ENCODE measurements at places on chromosomes 2 and 18.
A peak's percentile ranks its signal among the peaks of the same experiment; 100 is the strongest.

- DNase-seq = no peak
Observed at GRCh38 chr2:64470766-64471295, 16.9 kb downstream of the LGALSL start.

DNA sequence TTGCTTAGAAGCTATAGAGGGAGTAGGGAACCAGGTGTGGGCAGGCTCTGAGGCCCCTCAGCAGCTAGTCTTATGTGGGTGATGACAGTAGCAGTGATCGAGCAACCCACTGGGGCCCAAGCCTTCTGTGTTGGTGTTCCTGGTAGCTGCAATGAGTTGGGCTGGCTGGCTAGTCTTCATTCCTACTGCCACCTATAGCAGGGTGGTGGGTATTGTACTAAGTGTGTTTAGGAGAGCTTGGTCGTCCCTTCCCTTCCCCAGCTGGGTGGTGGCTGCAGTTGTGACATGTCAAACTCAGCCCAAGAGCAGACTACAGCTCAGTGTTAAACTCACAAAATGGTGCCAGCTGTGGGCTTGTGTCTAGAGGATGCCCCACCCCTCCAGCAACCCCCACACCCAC, 486.1 kb upstream of the UBE2E3 start:
- no peak for DNase-seq

- DNase-seq = no peak
Observed at GRCh38 chr2:218229851-218230250, 12.9 kb downstream of the ARPC2 start.

DNA sequence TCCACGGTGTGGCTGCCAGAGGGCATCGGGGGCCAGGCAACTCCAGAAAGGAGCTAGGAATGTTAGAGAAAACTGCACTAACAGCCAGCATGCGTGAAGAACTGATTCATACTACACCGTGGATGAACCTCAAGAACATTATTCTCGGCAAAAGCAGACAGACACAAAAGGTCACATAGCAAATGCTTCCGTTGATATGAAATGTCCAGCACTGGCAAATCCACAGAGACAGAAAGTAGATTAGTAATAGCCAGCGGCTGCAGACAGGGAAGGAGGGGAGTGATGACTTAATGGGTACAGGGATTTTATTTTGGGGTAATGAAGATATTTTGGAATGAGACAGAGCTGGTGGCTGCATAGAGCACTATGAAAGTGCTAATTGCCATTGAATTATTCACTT, 37.4 kb downstream of the SCTR start:
- DNase-seq = no peak

- no peak for DNase-seq
Observed at GRCh38 chr2:44965684-44966083, 24.2 kb downstream of the SIX3 start.

DNA sequence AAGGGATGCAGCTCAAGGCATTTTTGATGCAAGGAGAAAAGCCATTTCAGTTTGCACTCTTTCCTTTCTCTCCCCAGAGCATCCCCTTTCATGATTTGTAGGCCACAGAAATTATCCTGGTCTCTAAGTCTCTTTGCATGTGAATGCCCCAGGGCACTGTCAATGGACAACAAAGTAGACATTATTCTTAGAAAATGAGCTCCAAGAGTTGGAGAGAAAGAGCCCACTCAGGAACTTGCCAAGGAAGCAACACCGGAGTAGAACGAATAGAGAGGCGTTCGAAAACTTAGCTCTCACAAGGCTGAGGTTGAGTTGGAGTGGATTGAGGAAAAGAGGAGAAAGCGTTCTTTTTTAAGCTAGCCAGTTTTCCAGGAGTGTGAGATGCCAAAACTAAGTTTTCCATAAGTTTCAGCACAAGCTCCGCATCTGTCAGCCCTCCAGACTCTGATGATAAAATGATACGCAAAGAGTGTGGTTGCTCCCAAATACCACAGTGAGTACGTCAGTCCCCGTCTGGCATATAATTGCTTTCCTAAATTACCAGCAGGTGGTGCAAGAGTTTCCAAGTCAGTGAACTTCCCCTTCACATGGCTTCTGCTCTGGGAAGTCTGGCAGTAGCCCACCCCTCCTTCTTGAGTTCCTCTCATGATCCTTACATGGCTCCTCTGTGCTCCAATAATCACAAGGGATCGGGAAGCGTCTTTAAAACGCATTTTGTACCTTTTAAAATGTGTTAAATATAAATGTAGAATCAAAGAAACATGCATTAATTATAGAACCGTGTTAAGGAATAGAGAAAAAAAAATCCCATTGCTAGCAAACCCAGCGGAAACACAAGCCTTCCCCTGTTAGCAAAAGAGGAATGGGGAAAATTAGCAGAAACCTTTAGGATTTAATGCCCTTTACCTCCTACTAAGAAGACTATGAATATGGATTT, 1060.6 kb upstream of the FANCL start:
- peak; percentile 6 for DNase-seq
